Right forelimb (tissue), 1 donor: ENCODE measurements at places on chromosomes 3 and 15.

DNA sequence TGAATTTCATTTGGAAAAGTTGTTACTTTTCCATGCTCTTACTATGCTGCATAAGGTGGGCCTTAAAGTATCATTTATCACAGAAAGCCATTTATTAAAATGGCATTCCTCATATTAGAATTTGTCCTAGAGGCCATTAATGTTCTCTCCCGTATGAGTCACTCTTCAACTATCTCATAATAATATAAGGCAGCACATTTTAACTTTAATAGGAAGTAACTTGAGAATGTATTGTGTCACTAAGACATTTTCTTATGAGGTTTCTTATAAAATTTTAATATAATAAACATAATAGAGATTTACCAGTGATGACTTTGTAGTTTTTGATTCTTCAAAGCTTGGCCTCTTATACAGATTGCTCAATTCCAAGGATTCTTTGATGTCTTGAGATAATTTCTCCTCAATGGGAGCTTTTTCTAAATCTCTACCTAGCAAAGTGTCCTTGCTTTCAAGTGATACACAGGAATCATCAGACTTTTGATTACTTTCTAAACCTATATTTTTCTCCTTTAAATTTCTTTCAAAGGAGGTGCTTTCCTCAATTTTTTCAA is 74.7 kb downstream of the ZBBX start:
- DNase-seq: no peak

DNA sequence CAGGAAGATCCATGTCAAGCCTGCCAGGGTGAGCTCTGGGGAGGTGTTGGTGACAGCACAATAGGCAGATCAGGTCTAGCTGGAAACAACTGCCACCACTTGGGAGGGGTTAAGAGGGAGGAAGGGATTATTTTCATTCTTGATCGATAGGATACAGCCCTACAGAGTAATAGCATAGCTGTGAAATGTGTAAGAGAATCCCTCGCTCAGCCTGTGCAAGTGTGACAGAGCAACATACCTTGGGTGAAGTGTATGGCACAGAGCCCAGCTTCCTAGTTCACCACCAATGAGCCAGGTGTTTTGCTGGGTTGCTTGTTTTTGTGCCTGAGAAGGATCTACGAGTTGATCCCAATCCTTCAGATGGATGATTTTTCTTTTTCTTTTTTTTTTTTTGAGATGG is 9.2 kb upstream of the DCUN1D1 start:
- no peak for DNase-seq

DNA sequence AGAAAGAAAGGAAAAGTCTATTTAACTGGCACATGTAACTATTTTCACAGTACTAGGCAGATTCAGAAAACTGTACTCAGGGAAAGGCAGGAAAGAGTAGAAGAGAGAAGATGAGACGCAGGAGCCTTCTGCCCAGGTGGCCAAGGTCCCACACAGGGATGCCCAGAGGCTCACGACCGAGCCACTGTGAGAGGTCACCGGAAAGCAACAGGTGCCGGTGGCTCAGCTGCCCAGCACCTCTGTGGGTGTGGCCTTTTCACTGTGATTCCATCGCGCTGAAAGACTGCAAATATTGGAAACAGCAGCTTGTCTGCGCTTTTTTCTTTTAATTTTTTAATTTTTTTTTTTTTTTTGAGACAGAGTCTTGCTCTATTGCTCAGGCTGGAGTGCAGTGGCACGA is 226.8 kb downstream of the OCA2 start:
- DNase-seq: no peak

GRCh38 chr3:182018361-182018760 is 306.6 kb downstream of the SOX2 start:
- DNase-seq: no peak

GRCh38 chr3:153171918-153172317 is 9.9 kb downstream of the RAP2B start:
- no peak for DNase-seq

DNA sequence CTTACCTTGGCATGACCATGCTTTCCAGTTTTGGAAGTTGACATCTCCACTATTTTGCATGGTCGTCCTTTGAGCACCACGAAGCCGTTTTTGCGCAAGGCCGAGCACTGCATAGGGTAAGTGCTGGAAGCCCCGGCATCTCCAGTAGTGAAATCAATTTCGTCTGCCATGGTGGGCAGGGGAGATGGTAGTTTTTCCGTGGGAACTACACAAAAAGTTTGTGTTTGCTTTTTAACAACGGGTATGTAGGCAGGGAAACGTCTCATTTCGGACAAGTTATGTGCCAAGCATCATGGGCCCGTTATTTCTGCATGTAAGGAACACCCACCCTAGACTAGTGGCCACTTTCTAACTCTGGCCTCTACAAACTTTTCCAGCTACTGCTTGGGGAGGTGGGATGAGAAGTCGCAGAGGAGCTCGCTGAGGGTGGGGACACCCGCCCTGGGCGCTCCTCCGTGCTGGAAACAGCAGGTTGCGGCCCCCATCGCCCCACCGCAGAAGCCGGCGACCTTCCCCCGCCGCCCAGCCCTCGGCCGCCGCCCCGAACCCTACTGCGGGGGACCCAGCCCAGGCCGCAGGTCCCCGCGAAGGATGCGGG is 701 bp downstream of the EIF5A2 start:
- peak; percentile 44 for DNase-seq

DNA sequence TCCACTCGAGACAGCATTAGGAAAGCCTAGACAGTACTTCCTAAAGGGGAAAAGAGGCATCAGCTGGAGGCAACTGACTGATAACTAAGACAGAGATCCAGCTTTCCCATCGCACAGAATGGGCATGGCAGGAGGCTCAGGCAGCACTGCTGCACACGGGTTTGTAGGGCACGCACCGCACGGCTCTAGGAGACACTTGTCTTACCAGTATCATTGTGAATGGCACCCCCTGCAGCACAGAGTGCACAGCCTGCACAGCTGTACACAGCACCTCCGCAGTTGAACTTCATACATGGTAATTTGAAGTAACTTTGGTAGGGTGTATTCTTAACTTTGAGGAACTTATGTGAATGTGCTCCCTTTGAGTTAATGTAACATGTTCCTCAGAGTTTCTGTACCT is 281.6 kb downstream of the PLCL2 start:
- no peak for DNase-seq

- DNase-seq: no peak
Measured at GRCh38 chr15:35545316-35545823, 595 bp downstream of the DPH6 start.

GRCh38 chr3:188841906-188842305 is 329.9 kb upstream of the TPRG1 start:
- DNase-seq: no peak

DNA sequence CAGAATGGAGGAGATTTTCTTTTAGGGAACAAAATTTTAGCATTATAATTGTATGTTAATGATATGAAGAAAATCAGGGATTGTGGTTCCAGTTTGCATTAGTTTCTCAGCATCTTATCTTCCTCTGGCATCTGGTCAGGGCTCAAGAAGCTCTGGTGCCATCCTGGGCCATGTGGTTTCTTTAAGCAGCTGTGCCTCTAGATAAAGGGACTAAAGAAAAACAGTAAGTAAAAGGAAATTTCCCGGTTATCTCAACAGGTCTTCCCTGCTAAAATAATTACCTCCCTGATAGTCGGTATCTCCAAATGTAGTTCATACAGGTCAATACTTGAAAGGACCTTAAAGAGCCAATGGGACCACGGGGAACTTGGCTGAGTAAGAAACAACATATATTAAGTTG is 375.1 kb upstream of the RBMS3 start:
- no peak for DNase-seq

DNA sequence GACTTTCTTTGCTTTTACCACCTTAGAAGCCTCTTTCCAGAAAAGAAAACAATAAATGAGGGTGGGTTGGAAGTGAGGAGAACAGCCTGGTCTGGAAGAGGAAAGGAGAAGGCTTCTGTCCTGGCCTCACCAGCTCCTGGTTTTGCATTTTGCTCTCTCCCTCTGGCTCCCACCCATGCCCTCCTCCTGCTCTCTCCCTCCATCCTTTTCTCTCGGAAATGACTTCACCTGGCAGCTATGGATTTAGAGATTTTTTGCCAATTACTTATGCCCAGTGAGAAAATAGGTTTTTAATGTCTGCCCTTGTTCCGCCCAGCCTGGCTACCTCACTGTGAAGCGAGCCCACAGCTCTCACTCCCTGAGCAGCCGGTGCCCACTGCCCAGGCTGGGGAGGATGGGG is 77.9 kb upstream of the NTRK3 start:
- peak; percentile 44 for DNase-seq

DNA sequence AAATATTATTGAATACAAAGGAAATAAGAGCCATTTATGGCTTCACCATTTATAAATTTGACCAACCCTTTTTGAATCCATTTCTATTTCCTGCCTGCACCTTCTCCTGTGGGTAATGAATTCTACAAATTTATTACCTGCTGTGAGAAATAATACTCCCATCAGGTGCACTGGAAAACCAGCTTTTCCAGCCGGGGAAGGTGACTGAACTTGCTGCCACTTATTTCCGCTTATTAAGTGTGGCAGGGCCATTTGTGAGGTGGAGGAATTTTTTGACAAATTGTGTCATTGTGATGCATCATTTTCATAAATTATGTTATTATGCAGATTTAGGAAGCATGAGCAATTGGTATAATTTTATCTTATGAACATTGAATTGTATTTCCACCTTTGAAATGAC is 151.1 kb downstream of the SQOR start:
- DNase-seq: no peak

GRCh38 chr15:57436166-57436565 is 59.9 kb downstream of the CGNL1 start:
- DNase-seq: no peak

GRCh38 chr15:83571820-83572707 is 81.9 kb upstream of the ADAMTSL3 start:
- DNase-seq: no peak

DNA sequence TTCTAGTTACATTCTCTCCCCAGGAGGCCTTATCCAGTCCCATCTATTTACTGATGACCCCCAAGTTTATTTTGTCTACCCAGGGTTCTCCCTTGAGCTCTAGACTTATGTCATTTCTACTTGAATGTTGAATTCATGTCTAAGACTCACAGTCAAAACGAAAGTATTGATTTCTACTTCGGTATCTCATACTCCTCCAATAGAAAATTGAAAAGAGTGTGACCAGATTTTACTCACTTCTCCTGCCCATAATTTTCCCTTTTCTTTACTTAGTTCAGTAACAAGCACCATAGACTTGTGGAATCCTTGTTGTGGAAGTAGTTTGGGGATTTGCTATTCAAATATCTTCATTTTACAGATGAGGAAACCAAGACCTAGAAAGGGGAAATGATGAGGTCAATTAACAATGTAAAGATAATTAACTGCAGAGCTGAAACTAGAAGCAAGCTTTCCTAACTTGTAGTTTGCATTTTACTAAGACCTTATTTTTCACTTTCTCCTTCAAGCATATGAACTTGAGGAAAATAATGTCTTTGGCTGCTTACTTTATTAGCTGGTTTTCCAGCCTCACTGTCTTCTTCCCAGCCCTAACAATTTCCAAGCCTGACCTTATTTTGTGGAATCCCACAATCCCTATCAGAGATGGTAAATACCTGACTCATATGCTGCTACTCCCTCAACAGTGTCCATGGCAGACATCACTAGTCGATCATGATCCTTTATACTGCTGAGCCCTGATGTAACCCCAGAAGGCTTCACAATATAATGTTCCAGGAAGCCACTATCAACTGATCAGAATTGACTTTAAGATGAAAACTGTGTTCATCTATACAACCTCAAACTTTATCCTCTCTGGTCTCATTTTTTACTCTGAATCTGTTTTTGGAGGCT is 123.9 kb upstream of the AGBL1 start:
- no peak for DNase-seq

- no peak for DNase-seq
Measured at GRCh38 chr3:2872884-2873283, 237.3 kb downstream of the IL5RA start.

DNA sequence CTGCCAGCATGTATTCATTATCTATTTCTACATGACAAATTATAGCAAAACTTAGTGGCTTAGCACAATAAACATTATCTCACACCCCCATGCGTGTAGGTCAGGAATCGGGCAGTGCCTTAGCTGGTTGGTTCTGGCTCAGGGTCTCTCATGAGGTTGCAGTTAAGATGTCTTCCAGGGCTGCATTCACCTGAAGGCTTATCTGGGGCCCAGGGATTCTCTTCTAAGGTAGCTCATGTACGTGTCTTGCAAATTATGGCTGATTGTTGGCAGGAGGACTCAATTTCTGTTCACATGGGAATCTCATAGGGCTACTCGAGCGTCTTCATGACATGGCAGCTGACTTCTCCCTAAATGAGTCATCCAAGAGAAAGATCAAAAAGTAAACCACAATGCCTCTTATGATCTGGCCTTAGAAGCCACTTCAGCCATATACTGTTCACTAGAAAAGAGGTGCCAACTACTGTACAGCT is 42.9 kb upstream of the TSC22D2 start:
- DNase-seq: no peak

DNA sequence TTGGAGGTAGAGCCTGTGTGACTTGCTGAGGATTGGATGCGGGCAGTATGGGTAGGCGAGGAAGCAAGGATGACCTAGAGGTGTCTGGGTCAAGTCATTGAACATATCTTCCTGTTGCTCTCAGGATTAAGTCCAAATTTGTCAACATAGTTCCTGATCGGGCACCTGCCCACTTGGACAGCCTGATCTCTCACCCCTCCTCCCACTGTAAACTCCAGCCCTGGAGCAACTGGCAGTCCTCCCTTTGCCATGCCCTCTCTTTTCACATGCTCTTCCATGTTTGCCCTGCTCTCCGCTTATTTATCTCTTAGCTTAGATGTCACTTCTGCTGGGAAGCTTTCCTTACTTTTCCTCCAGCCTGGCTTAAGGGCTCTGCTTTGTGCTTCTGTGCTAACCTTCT is 47.6 kb upstream of the PPP4R2 start:
- DNase-seq: no peak

DNA sequence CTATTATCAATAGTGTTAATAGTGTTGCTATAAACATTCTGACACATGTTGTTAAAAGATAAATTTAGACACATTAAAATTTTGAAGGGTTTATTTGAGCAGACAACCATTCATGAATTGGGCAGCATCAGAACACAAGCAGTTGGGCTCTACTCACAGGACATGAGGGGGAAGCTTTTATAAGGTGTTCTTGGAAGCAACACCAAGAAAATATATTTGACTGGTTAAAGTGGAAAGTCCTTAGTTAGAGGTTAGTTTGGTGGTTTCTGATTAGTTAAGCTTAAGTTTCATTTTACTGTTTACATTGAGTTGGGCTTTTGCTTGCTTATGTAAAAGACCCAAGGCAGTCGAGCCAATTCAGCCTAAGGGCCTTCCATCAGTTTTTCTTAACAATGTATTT is 220.7 kb downstream of the CD47 start:
- no peak for DNase-seq

GRCh38 chr3:172125963-172126457 is 86.6 kb downstream of the FNDC3B start:
- peak; percentile 86 for DNase-seq

GRCh38 chr3:168288511-168289401 is 193.0 kb upstream of the GOLIM4 start:
- DNase-seq: no peak

- no peak for DNase-seq
Measured at GRCh38 chr3:190586631-190587011, 72.7 kb downstream of the IL1RAP start.

DNA sequence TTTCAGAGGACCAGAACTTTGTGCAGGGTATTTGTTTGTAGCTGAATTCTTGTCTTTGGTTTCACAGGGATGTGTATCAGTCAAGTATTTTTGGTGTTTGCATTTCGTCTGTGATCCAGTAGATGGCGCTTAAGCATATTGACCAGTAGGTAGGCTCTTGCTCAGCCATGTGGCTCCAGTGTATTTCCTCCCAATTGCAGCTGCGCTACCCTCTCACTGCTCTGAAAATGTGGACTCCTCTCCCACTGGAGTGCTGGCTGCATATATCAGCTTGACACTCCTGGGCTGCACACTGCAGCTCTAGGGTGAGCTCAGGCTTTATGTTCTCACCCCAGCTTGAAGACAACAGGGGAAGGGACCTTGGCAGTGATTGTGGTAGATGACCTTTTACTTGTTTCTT is 1264.3 kb upstream of the ALCAM start:
- DNase-seq: no peak
